ENCODE measurements at places on chromosomes 3 and 15. TPM values are rescaled to one million over a fixed set of nuclear protein-coding genes. Genes with fewer than 3 reads are reported as not detected.

The ZIC1 gene
- polyA plus RNA-seq = 16.1 TPM

The CLDN16 gene
- polyA plus RNA-seq = not detected

The ZPLD1 gene
- polyA plus RNA-seq = not detected

The MYZAP gene
- polyA plus RNA-seq = 3.5 TPM

The TRIM42 gene
- polyA plus RNA-seq = not detected

The VWA5B2 gene
- polyA plus RNA-seq = 0.89 TPM

The A4GNT gene
- polyA plus RNA-seq = not detected

The CNTN4 gene
- 49.9 TPM for polyA plus RNA-seq

The THRB gene
- 5.6 TPM for polyA plus RNA-seq

The PPM1L gene
- 20.3 TPM for polyA plus RNA-seq

The SLC6A1 gene
- polyA plus RNA-seq = 247 TPM

The DENND6A gene
- polyA plus RNA-seq = 3.2 TPM
